RKO (cell line): ENCODE measurements at places on chromosomes 2 and 18.
A peak's percentile ranks its signal among the peaks of the same experiment; 100 is the strongest.

GRCh38 chr2:155308367-155309009 is 610.0 kb downstream of the KCNJ3 start:
- DNase-seq: no peak

DNA sequence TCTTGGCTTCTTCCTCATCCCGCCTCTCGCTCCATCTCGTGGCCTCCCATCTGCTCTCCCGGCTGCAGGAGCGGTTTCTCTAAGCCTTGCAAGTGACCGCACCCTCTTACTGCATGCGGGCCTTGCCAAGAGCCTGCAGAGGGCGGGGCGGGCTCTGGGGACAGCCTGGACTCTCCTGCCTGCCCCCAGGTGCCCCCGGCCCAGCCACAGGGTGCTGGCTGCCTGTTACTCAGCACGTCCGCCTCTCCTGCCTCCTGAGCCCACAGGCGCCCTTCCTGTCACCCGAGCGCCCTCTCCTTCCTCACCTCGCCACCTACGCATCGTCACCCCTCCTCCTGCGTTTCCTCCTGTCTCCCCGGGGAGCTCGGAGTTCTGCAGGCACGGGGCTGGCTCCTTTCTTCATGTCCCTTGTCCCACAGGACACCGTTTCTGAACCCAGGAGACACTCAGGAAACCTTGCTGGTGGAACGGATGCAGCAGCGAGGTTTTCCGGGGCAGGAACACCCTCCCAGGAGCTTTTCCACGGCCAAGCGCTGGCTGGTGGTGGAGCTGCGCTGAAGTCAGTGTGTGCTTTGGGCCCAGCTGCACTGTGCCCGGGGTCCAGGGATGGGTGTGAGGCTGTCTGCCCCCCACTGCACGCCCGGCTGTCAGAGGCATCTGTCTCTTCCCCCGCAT is 28.5 kb downstream of the HPCAL1 start:
- no peak for DNase-seq

DNA sequence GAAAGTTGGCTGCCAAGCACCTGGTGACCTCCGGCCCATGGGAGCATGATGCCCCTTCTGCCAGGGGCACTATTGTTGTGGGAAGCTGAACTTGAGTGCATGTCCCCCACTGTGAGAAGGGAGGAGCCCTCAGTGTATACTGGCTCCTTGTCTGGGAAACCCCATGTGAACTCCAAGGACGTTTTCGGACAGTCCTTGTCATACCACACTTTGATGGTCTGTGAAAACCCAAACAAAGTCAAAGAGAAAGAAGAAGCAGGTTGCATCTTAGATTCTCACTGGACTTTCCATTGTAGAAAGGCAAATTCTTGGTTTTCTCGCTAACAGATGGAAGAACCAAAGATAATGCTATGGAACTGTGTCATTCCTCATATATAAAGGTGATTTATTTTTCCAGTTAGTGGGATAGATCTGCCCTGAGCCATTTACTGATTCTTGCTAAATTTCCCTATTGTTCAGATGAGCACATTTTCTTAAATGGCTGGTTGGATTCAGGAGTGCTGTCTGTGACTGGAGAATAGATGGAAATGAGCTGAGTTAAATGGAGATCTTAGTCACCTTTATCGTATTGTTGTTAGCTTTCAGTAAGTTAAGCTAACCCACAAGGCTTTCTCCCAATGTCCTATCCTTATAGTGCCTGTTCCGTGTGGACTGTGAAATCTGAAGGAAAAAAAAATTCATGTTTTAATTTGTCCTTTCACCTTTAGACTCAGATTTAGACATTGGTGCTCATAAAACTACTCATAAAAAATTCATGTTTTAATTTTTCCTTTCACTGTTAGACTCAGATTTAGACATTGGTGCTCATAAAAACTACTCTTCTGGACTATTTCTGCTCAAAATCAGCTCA is 166.6 kb downstream of the ACTR3 start:
- DNase-seq: no peak

GRCh38 chr2:176187899-176188773 is at the start of gene HOXD1:
Gene HOXD1, plus strand, starts transcription at chr2:176188668. Its CDS starts 134 bp downstream, at chr2:176188802.
- DNase-seq: peak; percentile 56
